Foreskin keratinocyte (primary cell): ENCODE measurements at places on chromosomes 6 and 20. TPM values are rescaled to one million over a fixed set of nuclear protein-coding genes. Genes with fewer than 3 reads are reported as not detected.

The REPS1 gene
- 60.1 and 60.4 TPM in 2 replicates for total RNA-seq

GRCh38 chr6:122082370-122082769 lies 317.1 kb upstream of the HSF2 start:
- DNase-seq, result no peak

GRCh38 chr6:43383021-43383667 lies 13.7 kb upstream of the ZNF318 start:
- DNase-seq, result no peak

- DNase-seq, result no peak
Observed at GRCh38 chr20:55610756-55611155, 394.6 kb downstream of the CBLN4 start.

The HNF4A gene
- total RNA-seq, result not detected in 2 replicates

The DEFB132 gene
- not detected in 2 replicates for total RNA-seq

The RNF182 gene
- total RNA-seq, result 0.67 and 0.85 TPM in 2 replicates

DNA sequence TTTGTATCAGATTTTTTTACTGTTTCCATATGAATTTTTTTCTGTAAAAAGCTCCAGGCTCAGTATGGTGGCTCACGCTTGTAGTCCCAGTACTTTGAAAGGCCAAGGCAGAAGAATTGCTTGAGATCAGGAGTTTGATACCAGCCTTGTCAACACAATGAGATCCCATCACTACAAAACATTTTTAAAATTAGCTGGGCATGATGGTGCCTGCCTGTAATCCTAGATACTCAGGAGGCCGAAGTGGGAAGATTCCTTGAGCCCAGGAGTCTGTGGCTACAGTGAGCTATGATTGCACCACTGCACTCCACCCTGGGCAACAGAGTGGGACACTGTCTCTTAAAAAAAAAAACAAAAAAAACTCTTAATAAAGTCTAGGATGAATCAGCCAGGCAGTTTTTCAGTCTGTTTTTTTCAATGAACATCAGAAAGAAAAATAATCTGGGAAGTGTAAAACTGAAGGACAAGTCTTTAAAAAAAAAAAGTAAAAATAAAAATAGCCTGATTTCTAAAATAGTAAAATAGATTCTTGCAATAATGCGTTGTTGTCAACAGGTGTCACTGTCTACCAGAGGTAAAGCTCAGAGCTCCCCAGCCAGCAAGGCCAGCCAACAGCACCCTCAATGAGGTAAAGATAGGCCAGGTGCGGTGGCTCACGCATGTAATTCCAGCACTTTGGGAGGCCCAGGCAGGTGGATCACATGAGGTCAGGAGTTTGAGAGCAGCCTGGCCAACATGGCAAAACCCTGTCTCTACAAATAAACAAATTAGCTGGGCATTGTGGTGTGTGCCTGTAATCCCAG lies 9.3 kb upstream of the ATG5 start:
- peak; percentile 35 for DNase-seq

- DNase-seq, result no peak
Observed at GRCh38 chr20:17916433-17916891, 52.1 kb downstream of the SNX5 start.

DNA sequence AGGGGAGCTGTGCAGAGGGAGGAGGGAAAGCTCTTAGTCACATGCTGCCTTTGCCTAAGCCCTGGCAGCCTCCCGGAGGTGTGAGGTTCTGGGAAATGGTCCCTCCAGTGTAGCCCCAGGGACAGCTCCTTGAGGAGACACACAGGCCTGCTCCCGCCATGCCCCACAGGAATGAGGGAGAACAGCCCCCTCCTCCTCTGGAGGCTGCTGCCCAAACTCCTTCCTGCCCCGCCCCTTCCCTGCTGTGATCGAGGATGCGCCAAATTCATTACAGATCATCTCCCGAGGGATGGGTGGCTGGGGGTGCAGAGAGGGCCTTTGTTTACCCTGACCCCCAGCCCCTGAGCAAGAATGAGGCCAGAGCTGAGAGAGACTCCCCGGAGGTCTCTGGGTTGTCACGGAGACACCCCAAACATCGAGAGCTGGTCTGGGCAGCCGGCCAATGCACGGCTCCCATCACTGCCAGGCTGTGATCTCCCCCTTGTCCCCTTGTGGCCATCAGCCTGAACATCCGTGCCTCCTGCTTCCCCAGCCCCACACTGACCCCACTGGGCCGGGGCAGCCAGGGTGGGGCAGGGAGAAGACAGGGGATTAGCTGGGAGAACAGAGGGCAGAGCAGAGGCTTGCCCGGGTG lies 8.4 kb downstream of the CYP21A2 start:
- DNase-seq, result no peak

- DNase-seq, result peak; percentile 58
Observed at GRCh38 chr6:38248500-38249234, 391.1 kb downstream of the BTBD9 start.

GRCh38 chr20:61253264-61253639 lies 1.2 kb downstream of the CDH4 start:
- peak; percentile 12 for DNase-seq
